Right renal pelvis (tissue), 4 donors: ENCODE measurements at places on chromosomes 16 and 17. TPM values are rescaled to one million over a fixed set of nuclear protein-coding genes. Genes with fewer than 3 reads are reported as not detected.

DNA sequence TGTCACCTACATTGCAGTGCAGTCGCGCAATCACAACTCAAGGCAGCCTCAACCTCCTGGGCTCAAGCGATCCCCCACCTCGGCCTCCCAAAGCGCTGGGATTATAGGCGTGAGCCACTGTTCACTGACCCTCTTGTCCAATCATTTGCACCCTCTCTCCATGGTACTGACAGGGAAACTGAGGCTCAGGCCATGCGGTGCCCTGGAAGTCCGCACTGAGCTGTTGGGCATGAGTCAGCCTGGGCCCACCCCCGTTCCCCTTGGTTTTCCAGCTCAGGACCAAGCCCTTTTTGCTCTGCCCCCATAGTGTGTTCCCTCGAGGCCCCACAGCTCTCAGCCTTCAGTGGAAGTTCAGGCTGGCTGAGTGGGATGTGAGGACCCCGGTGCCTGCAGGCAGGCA, 10.1 kb downstream of the GSE1 start:
- DNase-seq, result no peak

DNA sequence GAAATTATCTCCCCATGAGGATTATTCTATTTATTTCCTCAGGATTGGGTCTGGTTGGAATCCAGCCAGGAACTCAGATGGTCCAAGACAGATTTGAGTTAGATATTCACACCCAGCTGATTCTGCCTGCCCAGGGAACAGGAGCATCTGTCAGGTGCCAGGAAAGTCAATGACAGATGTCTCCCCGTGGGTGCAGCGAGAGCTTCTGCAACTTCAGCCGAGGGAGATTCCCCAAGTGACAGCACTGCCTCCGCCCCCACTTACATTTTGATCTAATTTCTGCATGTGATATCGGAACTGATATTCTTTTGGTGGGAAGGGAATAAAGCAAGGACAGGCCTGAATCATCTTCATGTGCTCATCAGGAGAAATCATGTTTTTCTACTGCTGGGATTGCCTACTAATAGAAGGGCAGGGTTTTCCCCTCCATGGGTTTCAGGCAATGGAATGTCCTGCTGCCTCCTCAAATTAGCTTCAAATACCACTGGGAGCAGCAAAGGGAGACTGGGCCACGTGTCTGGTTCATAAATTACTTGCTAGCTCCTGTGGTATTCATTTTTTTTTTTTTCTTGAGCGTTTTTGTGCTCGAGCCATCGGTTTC, 15.7 kb upstream of the DHX8 start:
- DNase-seq, result no peak

DNA sequence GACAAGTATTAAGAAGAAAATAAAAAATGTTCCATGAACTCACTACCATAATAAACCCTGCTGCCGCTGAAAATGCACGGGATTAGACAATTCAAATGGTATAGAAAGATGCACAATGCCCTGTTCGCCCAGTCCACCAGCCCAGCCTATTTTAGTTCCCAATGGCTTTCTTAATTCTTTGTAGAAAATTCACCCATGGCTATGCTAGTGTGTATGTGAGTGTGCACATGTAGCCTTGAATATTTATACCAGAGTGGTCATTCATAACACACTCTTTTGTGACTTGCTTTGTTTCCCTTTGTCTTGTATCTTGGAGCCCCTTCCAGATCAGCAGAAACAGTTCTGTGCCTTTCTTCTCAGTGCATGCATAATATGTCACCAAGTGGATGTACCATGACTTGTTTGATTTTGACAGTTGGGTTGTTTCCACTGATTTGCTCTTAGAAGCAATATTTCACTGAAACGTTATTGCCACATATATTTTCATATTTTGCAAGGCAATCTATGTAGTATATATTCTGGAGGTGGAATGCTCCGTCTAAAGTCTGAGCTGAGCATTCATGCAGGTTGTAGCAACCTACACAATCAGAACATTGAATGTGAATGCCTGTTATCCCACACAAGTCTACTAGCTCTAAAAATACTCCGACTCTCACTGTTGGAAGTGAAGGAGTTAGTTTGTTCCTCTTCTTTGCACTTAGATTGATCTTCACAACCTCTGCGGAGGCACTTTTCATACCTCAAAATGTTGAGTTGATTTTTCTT, 383.0 kb upstream of the EEF2KMT start:
- DNase-seq, result no peak

DNA sequence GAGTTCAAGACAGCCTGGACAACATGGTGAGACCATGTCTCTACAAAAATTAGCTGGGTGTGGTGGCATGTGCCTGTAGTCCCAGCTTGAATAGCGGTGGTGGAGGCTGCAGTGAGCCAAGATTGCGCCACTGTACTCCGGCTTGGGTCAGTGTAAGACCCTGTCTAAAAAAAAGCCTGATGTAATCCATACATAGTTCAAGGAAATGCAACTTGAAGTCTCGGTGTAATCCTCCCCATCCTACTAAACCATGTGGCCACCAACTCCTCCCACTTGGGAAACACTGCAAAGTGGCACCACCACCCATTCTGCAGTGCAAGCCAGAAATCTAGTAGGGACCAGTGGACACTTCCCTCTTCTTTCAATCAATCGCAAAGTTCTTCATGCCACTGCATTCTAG, 5.4 kb upstream of the KPNB1 start:
- no peak for DNase-seq

- no peak for DNase-seq
These were observed 17.5 kb downstream of the GUCY2D start for GRCh38 chr17:8019665-8020650.

DNA sequence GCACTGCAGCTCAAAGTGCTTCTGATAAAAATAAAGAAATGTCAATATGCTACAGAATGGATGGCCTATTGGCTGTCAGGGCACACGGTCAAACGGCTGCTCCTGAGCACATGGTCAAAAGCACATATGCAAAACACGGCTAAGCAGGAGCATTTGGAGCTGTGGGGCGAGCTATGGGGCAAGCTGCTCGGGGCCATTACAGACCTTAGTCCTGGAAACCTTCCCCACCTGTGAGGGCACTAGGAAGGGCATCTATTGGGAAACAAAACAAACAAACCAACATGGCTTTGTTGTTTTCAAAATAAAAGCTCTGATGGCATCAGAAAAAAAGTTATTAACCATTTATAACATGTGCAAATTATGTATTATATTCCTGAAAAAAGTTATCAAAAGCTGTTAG, 83.6 kb downstream of the SLC5A11 start:
- no peak for DNase-seq

DNA sequence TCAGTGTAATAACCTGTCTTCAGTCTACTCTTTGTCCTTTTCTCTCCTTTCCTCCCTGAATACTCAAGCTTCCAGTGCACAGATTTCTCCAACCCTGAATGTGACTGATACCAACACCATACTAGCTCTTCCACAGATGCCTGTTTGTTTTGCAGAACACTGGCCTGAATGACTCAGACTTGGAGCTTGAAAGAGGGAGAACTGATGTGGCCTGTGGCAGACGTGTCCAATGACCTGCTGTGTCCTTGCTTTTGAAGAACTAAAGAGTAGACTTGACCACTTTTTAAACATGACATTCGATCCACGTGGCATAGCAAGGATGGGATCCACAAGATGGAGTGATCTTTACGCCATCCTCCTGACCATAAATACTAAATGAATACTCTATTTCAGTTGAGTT, 361.0 kb downstream of the WWOX start:
- DNase-seq, result no peak

GRCh38 chr17:74433421-74434121, 1.7 kb downstream of the GPRC5C start:
- no peak for DNase-seq

- no peak for DNase-seq
These were observed 55.6 kb upstream of the CIBAR2 start for GRCh38 chr16:85167589-85168537.

- DNase-seq, result no peak
These were observed 9.4 kb downstream of the MAP3K14 start for GRCh38 chr17:45307290-45308015.

DNA sequence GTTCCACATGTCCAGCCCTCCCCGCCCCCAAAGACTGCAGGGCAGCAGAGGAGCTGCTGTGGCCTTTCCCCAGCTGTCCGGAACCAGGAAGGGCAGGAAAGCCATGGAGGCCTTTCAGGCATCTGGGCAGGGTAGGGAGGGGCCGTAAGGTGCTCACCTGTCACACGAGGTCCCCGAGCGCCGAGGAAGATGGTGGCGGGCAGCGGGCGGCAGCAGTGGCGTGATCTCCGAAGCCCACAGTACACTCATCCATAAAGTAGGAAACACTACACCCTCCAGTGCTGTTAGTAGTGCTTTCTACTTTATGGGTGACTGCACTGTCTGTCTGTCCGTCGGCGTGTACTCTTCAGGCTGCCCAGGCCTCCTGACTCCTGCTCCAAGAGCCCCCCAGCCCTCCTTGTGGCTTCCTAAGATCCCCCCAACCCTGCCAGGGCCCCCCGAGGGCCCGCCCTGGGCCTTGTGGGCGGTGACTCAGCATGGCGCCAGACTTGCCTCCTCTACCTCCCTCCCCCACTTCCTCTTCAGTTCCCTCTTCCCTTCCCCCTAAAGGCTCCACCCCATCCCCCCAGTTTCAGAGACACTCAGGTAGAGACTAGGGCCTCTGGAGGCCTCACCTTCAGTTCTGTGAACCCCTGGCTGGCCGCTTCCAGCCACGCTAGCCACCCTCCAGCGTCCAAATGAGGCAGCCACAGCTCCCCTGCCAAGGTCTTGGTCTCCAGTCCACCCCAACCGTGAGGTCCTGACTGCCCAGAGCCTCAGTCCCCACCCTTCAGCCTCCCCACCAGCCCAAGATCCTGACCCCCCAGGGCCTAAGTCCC, 2.6 kb upstream of the TSPOAP1 start:
- DNase-seq, result no peak

DNA sequence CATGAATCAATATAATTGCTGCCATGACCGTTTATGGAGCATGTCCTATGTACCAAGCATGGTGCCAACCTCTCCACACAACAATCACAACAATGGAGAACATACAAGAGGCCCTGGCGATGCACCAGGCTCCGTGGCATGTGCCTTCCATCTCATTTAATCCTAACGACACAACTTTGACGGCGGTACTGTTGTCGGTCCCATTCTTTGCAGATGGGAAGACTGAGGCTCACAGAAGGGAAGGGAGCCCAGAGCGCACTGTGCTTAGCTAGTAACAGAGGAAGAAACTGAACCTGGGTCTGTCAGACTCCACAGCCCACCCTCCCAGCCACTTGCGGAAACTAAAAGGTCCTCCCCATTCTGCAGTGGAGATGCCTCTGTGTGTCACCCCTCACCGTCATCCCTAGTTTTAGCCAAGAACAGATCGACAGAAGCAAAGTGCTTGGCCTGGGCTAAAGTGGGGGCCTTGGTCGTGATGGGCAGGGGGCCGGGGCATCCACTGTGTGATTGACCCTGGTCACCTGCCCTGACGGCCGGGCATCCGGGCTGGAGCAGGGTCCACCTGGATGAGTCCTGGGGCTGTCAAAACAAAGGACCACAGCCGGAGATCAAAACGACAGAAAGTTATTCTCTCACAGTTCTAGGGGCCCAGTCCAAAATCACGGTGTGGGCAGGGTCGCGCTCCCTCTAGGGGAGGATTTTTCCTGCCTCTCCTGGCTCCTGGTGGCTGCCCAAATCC, 183.9 kb downstream of the C16orf95 start:
- no peak for DNase-seq

DNA sequence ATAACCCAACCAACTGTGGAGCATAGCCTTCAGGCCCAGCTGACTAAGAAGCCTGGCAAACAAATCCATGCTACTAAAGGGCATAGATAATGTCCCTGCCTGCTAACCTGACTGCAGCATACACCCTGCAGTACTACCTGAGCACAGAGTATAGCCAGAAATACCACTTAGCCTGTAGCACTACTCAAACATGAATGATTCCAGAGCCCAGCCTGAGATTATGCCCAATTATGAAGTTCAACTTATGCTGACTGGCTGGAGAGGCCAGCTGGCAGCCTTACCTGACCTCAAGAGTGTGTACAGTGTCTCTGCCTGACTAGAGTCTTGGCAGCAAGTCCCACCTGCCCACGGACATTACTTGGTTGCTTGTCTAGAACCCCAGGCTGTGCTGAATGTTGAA, 1265.3 kb downstream of the CDH11 start:
- no peak for DNase-seq

- no peak for DNase-seq
These were observed 39.6 kb downstream of the C16orf82 start for GRCh38 chr16:27106305-27106704.

GRCh38 chr17:58110012-58110411, 26.8 kb downstream of the DYNLL2 start:
- DNase-seq, result no peak

DNA sequence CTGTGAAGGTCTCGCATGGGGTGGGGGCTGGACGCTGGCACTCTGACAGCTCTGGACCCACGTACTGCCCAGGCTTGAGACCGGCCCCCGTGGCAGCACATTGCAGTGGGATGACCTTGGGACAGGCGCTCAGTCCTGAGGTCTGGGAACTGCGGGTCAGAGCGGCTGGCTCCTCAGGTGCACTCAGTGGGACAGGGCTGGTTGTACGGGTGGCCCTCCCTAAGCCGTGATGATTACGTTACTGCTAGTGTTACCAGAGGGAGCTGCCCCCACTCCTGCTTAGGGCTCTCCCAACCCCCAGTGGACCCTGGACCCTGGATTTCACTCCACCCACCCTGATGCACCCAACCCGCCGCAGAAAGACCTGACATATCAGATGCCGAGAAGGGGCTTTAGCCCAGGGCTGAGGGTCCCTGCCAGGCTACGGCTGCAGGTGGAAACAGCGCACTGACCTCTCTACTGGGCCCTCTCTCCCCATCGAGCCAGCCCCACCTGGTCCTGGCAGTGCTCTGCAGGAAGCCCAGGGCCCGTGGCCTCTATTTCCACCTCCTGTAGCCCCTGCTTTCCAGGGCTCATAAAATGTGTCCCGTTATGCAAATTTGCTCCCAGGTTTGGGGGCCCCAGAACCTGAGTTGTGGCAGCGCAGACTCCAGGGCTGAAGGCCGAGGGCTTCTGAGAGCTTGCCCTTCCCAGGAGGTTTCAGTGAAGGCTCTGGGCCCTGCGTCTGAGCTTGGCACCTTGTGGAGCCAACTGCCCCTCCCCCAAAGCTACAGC, 77.2 kb downstream of the RTN4RL1 start:
- no peak for DNase-seq

DNA sequence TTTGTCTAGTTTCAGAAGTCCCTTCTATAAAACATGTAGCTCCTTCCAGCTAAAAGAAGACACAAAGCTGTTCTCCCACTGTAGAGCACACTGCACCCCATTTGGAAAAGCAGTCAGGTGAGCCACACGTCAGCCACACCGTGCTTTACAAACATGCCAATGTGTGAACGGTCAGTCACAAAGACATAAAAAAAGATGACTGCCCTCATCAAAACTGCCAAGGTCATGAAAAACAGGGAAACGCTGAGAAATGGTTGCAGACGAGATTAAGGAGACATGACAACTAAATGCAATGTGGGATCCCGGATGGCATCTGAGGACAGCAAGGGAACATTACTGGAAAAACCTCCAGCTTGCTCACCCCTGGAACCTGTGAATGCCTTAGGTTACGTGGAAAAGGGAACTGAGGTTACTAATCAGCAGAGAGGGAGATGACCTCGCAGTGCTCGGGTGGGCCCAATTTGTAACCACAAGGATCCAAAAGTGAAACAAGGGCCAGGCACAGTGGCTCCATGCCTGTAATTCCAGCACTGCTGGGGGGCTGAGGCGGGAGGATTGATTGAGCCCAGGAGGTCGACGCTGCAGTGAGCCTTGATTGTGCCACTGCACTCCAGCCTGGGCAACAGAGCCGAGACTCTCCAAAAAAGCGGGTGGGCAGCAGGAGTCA, 8.1 kb downstream of the ANKRD11 start:
- DNase-seq, result no peak

The CDRT15L2 gene
- polyA plus RNA-seq, result not detected

The TMEM204 gene
- 18.8 TPM for polyA plus RNA-seq

The CD300LG gene
- polyA plus RNA-seq, result 0.98 TPM

The SRR gene
- polyA plus RNA-seq, result 19.3 TPM

The ADORA2B gene
- polyA plus RNA-seq, result 1.3 TPM

The TPSD1 gene
- polyA plus RNA-seq, result not detected

The ODF4 gene
- polyA plus RNA-seq, result not detected
